Left forelimb (tissue), 1 donor: ENCODE measurements at places on chromosomes 3 and 15.

- DNase-seq, result no peak
Measured at GRCh38 chr15:30992249-30992864, 929 bp upstream of the MTMR10 start.

DNA sequence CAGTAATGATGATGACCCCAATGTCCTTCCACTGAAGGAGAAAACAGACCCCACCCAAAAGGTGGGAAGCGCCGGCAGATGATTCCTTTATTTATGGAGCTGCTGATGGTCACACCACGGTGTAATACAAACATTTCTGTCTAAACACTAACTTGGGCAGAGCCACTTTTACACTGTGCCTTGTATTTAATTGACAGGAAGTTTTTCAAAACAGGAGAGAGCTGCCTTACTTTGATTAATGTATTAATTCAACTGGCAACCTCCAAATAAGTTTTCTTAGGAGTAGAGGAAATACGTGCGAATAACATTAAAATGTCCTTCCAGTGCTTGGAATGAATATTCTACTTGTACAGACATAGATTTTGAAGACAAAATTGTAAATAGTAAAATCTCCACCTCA, 70.4 kb downstream of the WWTR1 start:
- DNase-seq, result no peak

DNA sequence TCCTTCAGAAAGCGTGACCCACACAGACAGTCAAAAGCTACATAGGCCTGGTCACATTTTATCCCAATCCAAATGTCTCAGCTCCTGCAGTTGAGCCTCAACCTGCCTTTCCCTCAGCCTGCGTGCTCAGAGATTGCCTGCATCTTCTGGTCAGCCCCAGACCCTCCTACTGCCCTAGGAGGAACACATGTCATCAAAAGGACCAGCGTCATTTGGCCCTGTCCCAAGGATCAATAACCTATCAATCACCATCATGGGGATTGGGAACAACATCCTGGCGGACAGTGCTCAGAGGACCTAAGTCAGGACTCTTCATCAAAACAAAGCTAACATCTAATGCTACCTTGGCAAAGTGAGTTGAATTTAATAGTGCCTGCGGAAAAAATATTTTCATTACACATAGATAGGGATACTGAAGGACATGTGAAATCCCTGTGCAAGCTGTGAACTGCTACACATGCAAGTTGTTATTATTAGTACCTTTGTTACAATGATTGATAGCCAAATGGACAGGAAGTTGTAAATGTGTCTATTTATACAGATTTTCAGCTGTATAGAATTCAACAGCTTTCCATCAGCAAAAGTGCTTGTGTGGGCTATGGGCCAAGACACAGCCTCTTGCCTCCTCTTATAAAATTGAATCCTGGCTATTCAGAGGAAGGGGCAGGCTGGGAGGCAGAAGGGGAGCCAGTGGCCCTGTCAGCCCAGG, 47.7 kb downstream of the UMPS start:
- DNase-seq, result no peak

GRCh38 chr3:8882642-8883041, 80.6 kb downstream of the RAD18 start:
- DNase-seq, result no peak

GRCh38 chr3:23221136-23221535, 18.0 kb downstream of the UBE2E2 start:
- DNase-seq, result no peak

GRCh38 chr3:145854499-145854898, 306.5 kb downstream of the PLOD2 start:
- no peak for DNase-seq

DNA sequence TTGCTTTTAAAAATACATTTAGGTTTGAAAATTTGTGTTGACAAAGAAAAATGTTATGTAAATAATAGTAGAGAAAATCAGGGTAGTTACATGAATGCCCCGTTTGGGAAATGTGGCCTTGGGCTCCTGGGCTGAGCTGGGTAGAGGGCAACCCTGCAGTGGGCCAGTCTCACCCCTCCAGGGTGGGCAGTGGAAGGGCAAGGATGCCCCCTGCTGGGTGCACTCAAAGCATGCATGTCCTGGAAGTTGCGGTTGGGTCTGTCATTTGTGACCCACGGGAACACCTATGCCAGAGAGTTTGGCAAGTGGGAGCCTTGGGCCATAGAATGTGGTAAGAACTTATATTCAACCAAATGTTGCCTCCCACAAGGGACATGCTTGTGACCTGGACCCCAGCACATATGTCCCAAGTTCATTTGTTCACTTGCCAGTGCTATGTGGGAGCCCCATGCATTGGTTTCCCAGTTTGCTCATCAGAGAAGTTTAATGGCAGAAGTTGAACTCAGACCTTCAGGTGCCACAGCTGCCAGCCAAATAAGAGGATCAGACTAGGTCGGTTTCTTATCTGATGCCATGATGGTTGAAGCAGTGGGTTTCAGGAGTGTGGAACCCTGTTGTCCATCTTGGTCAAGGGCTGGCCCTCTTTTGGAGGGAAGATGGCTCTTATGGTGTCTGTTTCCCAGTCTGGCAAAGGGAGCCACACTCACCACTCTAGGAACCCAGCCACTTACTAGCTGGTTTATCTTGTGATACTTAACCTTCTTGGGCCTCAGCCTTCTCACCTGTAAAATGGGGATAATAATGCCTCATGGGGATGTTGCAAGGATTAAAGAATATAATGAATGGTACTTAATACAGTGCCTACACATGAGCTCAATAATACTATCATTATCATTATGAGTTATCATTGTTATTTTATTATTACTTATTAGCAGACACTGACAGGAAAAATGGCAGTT, 2.5 kb upstream of the PLCB2 start:
- DNase-seq, result no peak

DNA sequence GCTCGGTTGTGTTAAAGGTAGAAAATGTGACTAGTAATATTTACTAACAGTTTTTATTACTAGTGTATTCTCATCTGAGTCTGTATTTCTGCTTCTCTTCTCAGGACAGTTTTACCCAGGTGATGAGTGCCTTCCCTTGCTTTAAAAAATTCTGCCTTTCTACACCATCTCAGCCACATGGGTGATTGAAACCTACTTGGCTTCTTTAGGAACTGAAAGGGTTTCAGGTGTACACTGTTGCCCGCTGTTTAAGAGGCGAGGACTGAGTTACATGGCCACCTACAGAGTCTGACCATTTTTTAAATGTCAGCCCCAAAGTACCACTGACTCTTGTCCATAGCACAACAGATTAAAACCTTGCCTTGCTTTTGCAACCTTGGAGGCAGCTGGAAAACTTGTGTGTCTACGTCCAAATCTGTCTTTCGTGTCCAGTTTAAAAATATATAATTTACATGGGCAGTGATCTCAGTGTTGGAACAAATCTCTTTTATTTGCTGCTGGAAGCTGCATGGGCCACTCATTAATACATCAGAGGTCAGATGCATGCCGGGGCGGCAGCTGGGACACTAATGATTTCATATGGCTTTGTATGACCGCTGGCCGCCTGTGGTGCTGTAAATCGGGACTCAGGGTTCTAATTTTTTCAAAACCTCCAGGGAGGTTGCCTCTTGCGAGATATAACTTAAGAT, 44.6 kb downstream of the TRIM71 start:
- DNase-seq, result no peak

- DNase-seq, result no peak
Measured at GRCh38 chr3:117798221-117798620, 1088.6 kb downstream of the TUSC7 start.

DNA sequence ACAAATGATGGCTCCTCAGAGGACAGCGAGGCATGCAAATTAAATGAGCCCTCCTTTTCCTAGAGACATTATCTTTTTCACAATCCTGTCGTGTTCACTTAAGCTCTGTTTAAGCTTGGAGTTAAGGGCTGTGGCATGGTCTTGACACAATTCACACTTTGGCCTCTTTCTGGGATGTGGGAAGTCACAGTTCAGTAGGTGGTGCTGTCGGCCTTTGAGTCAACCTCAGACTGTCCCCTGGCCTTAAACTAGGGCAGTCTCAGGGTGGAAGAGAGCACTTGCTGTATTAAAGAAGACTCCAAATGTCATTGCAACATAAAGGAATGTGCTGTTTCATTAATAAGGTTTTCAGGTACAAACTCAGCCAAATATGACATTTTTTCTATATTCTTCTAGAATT, 351.0 kb downstream of the MCTP2 start:
- no peak for DNase-seq

GRCh38 chr15:98799461-98800390, 151.4 kb downstream of the IGF1R start:
- DNase-seq, result no peak

- no peak for DNase-seq
Measured at GRCh38 chr15:34126522-34126921, 24.6 kb downstream of the PGBD4 start.

GRCh38 chr3:42547401-42547945, 34.3 kb downstream of the SEC22C start:
- DNase-seq, result peak; percentile 77

- no peak for DNase-seq
Measured at GRCh38 chr15:78265137-78265460, 737 bp downstream of the DNAJA4 start.

GRCh38 chr3:43081796-43082195, 24.1 kb downstream of the POMGNT2 start:
- no peak for DNase-seq

- no peak for DNase-seq
Measured at GRCh38 chr3:187736418-187736871, 8.8 kb downstream of the BCL6 start.

DNA sequence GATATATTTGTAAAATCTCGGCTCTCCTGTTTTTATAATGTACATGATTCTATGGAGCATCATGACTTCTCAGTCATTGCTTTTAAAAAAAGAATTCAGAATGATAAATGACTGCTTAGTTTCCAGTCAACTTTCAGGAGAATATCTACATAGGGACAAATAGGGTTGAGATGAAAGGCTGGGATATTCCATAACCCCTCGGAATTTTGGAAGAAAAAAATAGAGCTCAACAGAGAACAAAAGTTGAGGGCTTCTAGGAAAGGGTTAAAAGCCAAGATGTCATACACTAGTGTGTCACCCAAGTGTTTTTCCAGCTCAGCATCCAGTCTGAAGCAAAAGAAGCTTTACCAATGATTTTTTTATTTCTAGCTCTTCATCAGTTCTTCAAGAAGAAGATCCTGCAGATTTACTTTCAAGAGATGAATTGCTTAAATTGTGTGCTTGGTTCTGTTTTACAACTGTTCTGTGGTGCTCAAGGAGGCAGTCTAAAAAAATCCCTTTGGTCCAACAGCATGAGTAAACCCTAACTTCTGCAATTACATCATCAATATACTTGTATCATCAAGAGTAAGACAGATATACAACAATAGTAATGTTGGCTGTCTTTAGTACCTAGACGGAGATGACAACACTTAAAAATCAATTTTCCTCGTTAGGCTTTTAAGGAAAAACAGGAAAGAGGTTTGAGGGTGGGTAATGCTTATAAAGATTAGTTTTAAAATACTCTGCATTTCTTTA, 979 bp downstream of the UNC13C start:
- DNase-seq, result no peak

DNA sequence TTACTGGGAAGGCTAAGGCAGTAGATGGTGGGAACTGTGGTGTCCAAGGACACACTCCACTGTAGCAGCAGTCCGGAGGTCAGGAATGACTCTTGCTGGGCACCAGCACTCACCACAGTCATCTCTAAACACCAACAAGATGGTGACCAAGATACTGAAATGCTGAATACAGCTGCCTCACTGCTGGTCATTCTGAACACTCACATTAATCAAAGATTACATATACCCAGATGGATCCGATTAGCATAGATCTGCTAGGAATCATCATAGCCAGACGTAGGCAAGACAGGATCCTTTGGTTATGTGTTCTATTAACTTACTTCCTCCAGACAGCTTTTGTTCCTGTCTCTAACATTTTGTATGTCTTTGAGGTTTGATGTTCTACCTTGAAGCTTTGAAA, 134.9 kb upstream of the BFSP2 start:
- DNase-seq, result no peak

DNA sequence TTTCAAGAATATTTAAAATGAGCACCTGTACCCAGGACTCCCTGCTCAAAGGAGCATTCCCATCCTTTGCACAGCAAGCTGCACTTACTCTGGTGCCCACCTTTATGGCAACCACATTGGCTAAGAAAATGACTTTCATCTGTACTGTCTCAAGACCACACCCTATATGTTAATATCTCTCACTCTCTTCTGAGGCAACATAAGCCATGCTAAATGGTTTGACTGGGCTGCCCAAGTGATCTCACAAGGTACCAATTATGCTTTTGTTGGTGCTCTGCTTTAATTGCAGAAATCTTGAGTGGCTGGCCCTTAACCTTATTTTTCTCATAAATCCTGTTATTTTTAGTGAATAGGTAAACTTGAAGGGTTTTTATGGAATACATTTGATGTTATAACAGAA, 17.7 kb downstream of the RYK start:
- DNase-seq, result no peak

- no peak for DNase-seq
Measured at GRCh38 chr15:71841563-71841962, 31.2 kb downstream of the NR2E3 start.

DNA sequence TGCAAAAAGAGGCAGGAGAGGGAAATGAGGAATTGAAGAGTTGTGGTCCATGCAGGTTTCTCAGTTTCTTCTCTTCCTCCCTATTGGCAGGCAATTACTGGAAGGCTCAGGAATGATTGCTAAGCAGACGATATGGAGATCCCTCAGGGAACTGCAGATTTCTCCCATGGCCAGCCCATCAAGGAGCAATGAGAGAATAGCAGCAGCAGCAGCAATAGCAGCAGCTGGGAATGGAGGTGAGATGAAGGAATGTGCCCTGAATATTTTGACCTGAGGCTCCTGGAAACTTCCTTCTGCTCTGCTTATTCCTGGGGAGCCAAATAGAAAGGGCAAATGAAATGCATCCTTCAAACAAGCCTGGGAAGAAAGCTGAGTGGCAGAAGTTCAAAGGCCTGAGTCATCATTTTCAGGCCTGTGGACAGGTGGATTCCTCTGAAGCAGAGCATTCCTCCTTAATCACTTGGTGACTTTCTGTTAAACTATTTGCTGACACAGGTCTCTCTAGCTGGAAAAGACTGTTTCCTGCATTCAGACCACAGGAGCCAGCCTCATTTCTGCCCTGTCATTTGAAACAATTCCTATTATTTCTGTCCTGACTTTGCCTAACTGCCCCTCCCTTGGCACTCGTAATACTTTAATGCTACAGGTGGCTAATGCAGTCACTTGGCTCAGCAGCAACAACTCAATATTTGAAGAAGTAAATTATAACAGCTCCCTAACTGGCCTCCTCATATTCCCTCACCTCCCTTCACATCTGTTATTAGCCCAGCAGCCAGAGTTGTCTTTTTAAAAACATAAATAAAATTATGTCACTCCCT, 146.9 kb upstream of the GADL1 start:
- DNase-seq, result no peak

DNA sequence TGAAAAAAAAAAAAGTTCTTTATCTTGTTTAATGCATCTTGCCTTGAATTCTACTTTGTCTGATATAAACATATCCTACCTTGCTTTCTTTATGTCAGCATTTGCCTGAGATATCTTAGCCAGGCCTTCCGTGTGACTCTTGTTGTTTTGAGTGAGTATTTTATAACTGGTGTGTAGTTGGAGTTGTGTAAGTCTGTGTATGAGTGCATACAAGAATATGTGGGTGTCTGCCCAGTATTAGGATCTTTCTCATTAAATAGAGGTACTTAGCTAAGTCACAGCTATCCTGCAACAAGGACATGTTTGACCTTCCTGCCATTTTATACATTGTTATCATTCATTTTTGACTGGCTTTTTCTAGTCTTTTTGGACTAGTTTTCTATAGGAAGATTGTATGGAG, 22.5 kb upstream of the TSPAN3 start:
- no peak for DNase-seq

- DNase-seq, result no peak
Measured at GRCh38 chr15:89647191-89647851, 7.9 kb downstream of the KIF7 start.
